ENCODE measurements at places on chromosomes 3 and 15.

DNA sequence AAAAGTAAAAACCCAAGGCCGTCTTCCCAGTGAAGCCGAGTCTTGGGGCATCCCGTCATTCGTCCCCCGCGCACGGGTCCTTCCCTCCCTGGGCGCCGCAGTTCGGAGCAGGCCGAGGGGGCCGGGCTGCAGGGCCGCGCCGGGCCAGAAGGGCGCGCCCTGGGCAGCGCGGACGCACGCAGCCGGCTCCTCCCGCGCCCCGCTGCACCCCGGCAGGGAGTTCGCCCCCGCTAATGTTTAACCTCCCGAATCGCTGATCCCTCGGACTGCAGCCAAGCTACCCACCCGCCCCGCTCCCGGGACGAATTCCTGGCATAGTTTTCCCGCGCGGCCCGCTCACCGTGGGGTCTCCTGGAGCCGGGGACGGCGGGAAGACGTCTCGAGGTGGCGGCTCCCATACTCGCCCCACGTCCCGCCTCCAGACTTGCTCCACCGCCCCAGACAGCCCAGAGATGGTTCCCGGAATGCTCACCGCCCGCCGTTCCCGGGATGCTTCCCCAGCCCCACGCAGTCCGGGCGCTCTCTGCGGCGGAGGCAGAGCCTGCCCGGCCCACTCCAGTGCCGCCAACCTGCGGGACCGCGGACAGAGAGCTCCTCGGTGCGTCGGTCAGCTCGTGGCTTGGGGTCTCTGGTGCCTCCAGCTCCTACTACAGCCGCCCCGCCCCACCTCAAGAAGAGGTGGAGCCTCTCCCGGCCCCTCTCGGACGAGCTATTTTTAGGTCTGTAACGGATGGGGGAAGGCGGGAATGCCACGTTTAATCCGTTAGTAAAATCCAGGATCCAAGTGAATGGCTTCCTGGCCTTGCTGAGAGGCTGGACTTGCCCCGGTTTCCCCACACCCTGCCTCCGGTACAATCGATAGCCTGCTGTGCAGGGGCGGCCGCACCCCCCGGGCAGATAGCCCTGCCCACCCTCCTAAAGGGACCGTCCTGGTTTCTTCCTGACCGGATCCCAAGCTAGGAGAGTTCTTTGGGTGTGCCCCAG is at the start of gene DZIP1L:
DZIP1L (minus strand) TSS at position 621 of the 984 bp plus-strand sequence. CDS start 11,637 bp downstream, outside the sequence.
- DNase-seq = peak; percentile 42

- DNase-seq = no peak
Observed at GRCh38 chr15:36994790-36995189, 105.6 kb downstream of the MEIS2 start.

DNA sequence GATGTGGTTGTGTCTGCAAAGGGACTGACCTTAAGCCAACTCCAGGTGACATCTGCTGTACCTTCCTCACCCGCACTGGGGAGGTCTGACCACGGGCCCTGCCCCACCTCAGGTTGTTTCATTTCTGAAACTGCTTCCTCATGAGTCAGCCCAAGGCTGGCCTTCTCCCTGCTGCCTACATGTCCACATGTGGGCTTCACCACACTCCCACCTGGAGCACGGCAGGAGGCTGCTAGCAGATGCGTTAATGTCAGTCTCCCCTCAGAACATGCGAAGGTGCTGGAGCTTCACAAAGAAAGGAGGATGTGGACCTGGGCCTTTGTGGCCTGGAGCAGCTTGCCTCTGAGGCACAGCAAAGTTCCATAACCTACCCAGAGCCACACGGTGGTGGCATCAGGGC is 69.4 kb upstream of the PLXNA1 start:
- DNase-seq = no peak

- DNase-seq = peak; percentile 9
Observed at GRCh38 chr3:181948286-181948685, 236.6 kb downstream of the SOX2 start.

- no peak for DNase-seq
Observed at GRCh38 chr3:64046996-64047594, 23.8 kb upstream of the PSMD6 start.

GRCh38 chr3:106710596-106710995 is 666.6 kb upstream of the CCDC54 start:
- DNase-seq = no peak

DNA sequence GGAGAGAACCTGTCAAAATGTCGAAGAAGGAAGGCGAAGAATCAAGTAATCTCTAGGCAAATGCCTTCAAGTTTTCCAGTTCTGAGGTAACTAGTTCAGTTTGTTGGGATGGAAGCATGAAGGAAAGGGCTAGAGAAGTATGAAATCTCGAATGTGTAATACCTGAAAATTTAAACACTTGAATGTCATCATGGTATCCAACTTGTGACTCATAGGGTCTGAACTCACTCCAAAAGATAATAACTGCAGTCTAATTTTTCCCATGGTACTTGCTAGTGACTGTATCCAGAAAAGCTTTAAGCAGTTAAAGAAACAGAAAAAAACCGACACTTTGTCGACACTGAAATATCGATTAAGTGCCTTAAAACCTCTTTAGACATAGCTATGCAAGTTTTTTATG is 102.9 kb upstream of the CHRM5 start:
- DNase-seq = no peak

DNA sequence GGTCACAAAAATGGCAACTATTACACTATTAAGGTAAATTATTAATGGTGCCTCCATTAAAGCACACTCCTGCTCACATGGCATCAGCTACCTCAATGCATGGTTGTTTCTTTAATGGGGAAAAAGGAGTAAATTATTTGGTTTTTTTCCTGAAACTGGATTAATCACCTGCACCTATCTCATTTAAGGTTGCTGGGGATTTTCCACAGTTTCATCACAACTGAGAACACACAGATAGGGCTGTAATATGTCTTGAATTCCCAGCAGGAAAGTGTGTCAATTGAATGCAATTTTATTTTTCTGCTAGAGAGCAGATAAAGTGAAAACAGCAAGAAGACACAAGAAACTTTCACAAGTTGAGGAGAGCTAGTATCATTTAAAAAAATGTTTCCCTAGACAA is 36.4 kb downstream of the RFTN1 start:
- no peak for DNase-seq

DNA sequence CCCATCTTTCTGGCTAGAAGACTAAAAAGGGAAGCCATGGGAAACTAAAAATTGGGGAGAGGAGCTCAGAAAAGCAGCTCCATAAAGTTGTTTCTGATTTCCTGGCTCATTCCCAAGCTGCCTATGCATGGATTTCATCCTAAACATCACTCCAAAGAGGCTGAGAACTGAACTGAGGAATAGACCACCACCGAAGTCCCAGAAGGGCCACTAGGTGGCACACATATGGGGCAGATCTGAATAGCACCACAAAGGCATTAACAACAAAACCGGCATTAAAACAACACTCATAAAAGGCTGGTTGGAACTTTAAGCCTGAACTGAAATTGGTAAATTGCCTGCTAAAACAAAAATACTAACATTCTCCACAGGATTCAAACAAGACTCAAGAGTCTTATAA is 106.3 kb downstream of the PLD1 start:
- no peak for DNase-seq

DNA sequence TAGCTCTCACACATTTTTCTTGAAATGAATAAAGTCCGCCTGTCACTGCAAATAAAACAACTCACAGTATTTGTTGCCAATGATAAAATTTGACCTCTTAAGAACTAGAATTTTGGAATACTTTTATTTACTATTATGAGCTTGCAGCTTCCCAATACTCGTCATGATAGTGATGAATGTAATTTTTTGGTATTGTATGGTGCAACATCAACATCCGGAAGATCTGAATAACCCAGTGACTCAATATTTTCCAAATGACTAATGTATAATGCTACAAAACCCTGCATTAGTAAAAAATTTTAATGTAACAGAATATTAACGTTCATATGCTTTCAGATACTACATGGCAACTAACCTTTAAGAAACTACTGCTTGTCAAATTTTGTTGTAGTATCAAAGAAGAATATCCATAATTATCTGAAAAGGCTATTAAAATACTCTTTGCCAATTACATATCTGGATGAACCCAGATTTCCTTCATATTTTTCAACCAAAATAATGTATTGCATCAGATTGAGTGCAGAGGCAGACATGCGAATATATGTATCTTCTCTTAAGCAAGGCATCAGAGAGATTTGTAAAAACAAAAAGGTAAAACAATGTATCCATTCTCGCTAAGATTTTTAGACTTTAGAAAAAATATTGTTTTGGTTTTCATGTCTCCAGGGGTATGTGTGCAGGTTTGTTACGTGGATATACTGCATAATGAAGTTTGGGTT is 95.3 kb downstream of the IGF2BP2 start:
- DNase-seq = no peak

DNA sequence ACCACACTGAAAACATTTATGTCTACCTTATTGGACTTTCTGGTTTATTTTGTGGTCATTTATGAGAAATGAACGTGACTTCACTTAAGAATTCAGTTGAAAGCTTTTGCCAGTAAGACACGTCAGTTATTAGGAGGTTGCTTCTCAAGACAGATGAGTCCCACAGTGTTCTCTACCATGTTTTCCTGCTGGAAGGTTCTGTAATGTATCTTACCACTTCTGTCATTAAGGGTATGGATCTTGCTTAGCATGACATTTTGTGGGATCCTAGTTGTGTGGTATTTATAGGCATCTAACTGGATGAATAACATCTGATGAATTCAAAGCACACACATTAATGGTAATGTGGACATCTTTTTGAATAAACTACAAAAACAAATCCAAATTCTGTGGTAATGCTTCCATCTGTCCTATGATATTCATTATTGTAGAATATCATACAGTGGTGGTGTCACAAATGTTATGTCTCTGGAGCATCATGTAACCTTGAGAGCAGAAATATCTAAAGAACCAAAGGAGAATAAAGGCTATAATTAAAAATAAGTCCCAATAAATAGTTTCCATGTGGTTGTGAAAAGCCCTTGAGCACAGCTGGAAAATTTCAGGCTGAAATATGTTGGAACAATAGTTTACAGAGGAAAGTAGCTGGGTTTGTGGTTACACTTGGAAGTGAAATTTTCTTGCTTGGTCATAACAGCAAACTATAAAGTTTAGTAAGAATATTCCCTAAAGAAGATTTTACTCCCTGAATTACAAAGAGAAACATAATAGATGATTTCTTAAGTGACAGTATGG is 61.5 kb downstream of the C3orf38 start:
- no peak for DNase-seq
